ENCODE measurements at places on chromosomes 13 and 19.

DNA sequence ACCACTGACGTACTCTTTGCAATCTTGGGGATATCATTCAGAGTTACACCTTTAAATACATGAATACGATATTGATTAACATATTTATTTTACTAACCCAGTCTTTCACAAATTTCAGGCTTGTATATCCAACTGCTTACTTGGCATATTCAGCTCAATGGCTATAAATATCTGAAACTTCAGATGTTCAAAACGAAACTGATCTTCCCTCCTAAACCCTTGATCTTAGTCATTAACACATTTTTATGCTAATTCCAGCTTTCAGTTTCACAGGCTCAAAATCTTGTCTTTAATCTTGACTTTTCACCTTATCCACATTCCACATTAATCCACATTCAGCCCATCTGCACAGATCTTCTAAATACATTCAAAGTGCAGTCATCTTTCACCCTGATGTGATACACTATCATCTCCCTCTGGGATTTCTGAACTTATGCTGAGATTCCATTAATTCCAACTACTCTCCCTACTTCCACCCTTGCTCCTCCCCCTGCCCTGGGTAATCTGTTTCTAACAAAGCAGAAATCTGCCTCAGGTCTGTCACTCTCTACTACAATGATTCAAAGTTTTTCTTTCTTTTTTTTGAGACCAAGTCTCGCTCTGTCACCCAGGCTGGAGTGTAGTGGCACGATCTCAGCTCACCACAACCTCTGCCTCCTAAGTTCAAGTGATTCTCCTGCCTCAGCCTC, 387.2 kb downstream of the GPC5 start:
- DNase-seq: no peak

DNA sequence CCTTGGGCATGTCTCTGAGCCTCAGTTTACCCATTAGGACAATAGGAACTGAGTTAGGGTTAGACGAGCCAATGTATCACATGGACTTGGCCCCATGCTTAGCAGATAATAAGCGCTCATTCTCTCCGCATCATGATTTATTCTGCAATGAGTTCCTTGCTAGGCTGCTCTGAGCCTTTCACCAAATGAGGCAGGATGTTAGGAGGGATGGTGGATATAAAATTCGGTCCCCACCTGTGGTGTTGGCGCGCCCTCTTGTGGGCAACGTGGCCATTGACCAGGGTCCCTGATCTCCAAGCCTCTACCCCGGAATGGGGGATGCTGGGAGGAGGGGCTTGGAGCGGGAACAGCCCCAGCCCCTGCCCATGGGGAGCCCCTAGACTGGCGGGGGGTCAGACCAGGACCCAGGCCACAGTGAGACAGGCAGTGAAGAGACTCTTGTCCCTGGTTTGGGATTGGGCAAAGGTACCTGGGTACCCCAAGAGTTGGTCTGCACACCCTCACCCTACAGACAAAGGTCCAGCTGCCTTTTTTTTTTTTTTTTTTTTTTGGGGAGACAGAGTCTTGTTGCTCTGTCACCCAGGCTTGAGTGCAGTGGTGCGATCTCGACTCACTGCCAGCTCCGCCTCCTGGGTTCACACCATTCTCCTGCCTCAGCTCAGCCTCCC, 43.9 kb downstream of the CERS4 start:
- DNase-seq: peak; percentile 84

DNA sequence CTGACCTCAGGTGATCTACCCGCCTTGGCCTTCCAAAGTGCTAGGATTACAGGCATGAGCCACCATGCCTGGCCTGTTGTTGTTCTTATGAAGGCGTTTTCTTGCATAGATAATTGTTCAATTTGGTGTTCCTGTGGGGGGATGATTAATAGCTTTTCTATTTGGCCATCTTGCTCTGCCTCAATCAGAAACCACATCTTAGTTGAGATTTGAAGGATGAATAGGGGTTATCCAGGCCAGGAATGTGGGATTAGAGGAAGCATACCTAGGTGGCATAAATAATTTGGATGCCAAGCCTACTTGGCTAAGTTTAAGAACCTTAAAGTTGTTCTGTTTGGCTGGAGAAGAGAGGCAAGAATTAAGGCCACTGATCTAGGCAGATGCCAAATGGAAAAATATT, 44.4 kb downstream of the CCNA1 start:
- no peak for DNase-seq

- DNase-seq: peak; percentile 28
Observed at GRCh38 chr19:30087381-30088138, 145.5 kb downstream of the URI1 start.

DNA sequence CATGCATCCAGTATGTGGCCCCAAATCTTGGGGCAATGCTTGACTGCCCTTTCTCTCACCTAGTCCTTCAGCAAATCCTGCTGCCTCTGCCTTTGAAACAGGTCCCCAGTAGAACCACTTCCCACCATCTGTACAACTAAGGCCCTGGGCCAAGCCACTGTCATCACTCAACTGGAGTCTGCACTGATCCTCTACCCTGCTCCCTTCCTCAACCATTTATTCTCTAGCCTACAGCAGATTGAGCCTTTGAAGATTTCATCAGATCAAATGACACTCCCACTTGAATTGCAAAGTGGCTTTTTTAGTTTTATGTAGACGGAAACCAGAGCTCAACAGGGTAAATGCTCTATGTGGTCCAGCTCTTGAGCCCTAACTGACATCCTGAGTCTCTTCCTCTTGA, 43.5 kb downstream of the ATP8A2 start:
- no peak for DNase-seq

DNA sequence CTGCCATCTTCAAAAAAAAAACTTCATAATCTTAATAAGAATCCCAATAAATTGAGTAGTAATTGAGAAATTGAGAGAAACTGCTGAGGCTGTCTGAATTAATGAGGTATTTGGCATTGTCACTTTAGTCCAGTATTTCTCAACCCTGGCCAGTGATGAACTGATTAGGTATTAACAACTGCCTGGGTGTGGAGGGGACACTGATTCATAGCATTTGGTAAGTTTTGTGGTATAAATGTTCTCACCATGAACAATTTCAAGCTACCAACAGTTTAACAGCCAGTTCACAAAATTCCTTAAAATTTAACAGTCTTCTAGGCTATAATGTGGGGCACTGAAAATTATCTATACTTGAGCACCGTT, 18.3 kb downstream of the GPC6 start:
- DNase-seq: no peak

- DNase-seq: no peak
Observed at GRCh38 chr19:1907563-1908363, 2.6 kb downstream of the ADAT3 start.

DNA sequence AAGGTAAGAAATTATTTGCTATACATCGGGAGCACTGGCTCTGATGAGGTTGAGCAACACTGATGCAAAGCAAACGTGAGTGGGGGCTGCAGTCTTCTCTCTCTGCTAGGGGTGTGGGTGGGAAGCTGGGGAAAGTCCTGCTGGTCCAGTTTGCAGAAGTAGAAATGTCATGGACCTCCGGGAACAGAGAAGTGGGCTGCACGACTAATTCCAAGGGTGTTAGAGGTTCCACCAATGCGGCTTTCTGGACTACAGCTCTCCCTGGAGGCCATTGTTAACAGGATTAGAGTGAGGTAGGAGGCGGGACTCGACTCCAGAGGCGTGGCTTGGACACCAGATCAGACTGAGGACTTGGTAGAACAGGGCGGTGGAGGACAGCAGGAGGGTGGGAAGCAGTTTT, 5.7 kb upstream of the FBXO27 start:
- DNase-seq: no peak

DNA sequence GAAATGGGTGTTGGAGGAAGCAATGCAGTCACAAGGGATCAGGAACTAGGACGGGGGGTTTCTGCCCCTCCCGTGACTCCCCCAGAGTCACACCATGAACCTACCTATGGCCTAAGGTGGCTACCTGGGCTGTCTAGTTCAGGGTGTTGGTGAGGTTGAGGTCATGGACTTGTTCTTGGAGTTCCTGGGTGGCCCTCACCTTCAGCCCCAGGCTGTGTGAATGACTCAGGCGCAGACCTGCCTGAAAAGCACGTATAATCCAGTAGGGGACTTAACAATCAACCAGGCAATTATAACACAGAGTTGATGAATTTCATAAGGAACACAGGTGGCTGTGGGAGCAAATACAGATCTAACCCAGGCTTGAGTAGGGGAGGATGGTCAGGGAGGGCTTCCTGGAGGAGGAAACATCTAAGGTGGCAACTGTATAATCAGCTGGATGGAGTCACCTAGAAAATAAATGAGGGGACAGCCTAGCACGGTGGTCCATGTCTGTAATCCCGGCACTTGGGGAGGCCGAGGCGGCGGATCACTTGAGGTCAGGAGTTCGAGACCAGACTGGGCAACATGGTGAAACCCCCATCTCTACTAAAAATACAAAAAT, 25.6 kb upstream of the ADGRE1 start:
- no peak for DNase-seq

DNA sequence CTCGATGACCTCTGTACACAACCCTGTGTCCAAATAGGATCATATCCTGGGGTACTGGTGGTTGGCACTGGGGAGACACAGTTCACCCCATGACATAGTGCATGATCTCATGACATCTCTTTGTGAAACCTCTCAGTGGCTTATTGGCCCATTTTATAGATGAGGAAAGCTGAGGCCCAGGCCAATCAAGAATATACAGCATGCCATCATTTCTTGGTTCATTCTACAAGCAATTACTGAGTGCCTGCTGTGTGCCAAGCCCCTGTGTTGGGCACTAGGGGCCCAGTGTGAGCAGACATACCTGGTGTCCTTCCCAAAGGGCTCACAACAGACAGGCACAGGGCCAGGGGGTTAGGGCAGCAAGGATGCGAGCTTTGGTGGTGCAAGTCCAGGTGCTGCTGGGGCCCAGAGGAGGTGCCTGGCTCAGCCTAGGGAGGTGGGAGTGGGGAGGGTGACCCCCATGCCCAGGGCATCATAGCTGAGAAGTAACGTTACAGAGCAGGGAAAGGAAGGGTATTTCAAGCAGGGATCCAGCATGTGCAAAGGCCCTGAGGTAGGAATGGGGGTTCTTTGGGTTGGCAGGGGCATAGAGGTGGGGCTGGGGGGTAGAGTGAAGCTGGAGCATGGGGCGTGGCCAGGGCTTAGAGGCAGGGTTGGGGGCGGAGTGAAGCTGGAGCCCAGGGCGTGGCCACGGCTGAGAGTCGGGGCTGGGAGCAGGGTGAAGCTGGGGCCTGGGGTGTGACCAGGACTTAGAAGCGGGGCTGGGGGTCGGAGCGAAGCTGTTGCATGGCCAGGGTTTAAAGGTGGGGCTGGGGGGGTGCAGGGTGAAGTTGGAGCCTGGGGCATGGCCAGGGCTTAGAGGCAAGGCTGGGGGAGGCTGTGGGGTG, 20.7 kb downstream of the COLGALT1 start:
- DNase-seq: no peak

DNA sequence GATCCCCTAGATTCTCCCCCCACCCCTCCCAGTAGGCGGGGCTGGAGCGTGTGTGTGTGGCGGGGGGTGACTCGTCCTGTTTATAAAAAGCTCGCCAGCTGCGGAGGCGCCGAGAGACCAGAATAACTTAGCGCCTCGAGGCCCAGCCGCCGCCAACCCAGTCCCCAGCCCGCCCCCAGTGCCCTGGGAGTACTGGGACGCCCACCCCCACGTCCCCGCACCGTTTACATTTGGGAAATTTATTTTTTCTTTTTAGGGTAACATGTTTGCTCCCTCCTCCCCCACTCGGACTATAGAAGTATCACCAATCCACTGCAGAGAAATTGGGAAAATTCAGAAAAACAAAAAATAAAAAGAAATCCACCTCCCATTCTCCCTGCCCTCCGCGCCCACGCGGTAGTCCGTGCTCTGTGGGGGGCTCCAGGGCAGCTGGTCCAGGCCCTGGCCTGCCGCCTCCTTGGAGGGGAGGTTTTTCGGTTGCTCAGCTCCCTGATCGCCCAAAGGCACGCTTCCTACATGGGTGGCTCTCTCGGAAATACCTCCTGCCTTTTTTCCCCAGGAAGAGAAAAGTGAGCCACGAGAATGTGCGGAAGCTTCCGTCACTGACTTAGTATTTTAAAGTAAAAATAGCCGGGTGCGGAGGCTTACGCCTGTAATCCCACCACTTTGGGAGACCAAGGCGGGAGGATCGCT, 1.5 kb upstream of the RAB3A start:
- DNase-seq: peak; percentile 89

GRCh38 chr19:947090-947706, 21.4 kb downstream of the ARID3A start:
- DNase-seq: peak; percentile 52

DNA sequence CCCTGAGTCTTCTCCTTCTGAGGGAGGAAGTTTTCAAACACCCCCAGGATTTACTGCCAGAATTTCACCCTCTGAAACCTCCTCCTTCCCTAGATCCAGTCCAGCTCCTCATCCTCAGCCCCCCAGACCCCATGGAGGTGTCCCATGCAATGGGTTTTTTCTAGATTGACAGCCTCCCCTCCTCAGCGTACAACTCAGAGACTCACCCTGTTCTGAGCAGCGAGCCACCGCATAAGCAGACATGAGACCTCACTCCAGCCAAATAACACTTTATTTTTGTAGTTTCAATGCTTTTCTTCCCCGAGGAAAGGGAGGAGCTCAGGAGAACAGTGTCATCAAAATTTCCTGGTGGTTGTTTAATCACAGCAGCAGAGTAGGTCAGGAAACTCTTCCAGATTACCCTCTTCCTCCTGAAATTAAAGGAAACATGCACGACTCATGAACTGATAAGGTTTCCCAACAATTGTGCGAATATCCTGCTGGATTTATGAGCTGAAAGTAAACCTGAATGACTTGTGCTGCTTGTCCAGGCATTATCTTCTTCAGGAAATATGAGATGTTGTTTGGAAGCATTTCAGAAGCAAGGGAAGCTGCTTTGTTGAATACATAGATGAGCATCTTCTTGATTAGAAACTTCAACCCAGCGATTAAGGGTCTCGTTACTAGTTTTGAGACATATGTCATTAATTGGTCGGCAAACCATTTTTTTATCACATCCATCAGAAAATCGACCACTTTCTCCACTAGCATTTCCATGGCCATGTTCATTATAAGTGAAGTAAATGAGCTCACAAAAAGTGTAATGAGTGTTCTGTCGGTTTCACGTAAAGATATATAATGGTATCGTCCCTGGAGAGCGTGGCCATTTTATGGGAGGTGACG, 36.2 kb downstream of the ERICH4 start:
- no peak for DNase-seq

GRCh38 chr13:102597029-102597961, 509 bp downstream of the TPP2 start:
- peak; percentile 81 for DNase-seq

DNA sequence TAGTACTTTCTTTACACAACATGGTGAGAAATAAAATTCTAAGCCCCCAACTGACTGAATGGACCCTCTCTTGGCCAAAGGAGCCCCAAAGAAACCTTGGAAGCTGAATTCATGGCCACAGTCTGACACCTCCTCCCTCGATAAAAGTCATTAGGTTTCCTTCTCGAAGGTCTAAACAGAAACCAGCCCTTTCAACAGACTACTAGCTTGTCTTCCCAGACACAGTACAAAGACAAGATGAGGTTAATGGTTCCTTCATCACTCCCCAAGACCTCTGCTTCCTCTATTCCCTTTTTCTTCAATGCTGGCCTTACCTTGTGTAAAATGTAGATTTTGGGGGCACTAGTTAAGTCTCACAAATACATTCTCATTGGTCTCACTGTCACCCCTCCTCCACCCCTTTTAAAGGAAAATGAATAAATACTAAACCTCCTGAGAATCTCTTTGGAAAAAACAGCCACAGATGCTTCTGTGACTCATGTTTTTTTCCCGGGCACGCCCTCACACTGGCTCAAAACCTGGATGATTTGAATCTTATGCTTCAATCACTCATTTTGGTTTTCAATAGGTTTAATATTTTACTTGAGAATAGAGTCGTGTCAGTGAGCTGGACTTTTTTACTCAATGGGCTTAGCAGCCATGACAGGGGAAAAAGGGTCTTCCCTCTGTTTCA, 65.8 kb upstream of the MED4 start:
- no peak for DNase-seq
